NCI-H1694 (cell line): ENCODE measurements at places on chromosomes 11 and 22.

- no peak for DNase-seq
Observed at GRCh38 chr11:32905028-32905667, 12.5 kb downstream of the QSER1 start.

DNA sequence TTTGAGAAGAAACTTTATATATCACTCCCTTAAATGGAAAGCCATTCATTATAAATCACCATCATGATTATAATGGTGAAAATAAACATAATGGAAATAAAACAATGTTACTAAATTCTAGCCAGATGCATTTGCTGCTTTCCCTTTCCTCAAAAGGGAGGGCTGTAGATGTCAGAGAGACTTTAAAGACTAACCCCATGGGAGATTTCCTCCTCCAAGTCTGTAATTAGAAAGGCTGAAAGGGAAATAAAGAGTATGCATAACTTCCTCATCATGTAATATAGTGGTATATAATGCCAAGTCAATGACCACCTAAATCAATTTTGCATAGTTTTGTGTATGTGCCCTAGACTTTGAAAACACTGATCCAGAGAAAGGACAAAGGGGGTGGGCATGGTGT, 6.4 kb downstream of the CD6 start:
- no peak for DNase-seq

DNA sequence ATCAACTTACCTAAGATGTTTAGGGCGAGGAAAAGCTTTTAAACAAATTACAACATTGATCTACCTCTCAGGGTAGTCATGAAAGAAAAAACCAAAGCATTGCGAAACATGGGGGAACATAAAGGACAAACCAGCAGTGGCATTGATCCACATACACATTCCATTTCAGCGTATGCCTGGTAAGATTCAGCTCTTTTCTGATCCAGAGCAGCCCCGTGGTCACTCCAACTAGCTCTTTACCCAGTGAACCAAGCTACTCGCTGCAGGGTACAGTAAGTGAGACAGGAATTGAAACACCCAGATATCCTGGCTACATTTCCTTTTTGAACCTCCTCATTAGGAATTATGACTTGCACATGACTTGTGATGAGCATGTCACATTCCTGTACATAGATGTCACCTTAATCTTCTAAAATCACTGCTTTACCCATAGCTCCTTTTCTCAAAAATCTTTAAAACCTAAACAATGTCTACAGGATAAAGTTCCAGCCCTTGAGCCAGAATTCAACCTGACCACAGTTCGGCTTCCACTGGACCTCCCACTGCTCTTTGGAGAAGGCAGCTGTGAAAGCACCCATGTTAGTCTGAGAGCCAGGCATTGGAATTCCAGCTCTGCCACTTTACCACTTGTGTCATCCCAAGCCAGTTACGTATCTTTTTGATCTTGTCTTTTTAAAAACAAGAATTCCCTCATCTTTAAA, 42.9 kb upstream of the AKIP1 start:
- DNase-seq = no peak

DNA sequence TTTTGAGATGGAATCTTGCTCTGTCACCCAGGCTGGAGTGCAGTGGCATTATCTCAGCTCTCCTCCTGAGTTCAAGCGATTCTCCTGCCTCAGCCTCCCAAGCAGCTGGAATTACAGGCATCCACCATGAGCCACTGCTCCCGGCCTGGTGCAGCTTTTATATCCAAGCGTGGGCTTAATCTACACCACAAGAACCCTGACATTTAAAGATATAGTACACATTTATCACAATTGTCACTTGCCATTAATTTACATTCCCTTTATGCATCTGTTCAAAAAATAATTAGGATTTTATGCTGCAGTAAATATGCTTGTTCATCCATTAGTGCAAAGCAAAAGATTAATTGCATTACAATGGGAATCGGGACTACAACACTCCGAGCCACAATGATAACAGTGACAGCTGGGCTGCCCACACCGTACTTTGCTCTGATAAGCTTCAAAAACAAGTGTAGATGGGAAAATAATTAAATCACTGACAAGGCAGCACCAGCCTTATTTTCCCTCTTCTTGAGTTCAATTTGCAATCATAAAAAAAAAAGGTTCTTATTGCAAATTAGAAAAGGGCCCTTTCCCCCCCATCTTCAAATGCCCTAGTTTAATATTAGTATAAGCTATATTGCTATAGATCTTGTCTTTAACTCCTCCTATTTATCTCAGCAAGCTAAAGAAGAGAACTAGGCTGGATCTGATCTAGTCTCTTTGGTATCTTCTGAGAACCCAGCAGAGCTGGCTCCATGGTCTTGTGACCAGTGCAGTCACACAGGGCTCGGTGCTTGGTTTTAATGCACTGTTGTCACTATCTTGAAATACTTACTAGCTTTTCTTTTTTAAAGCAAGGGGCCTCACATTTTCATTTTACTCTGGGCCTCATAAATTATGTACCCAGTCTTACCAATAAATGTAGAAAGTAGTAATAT, 206.2 kb upstream of the LRRC4C start:
- DNase-seq = no peak

- no peak for DNase-seq
Observed at GRCh38 chr11:60566776-60567175, 51.6 kb downstream of the MS4A13 start.

DNA sequence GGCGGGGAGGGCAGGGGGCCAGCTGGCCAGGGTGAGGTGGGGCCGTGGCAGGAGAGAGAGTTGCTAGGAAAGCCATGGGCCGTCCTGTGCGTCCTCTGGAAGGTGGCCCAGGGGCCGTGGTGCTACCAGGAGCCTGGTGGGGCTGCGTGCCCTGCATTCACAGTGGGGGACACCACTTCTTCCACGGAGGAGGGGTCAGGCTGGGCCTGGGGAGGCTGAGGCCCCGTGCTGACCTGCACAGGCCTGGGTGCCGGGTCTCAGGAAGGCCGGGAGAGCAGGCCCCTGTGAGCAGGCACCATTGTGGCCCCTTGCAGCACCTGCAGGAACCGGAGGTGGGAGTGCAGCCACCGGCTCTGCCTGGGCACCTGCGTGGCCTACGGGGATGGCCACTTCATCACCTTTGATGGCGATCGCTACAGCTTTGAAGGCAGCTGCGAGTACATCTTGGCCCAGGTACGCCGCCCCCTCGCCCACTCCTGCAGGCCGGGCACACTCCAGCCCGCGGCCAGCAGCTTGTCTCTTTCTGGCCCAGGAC, 12.0 kb downstream of the MUC5B start:
- no peak for DNase-seq

DNA sequence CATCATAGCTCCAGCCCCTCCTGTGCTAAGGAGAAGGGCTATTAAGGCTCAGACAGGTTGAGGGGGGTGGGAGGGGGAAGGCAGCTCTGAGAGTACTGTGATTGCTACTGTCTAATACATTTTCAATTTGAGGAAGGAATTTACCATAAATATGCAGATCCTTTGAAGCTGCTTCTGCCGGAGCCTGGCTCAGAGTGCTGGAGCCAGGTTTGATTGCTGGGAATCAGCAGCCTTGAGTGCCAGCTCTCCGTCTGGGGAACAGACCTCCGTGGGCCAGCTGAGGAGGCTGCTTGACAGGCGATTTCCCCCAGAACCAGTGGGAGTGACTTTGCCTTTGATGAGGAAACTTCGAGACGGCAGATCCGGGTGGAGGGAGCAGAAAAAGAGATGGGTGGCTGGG, 141.7 kb upstream of the TBCEL start:
- DNase-seq = no peak

DNA sequence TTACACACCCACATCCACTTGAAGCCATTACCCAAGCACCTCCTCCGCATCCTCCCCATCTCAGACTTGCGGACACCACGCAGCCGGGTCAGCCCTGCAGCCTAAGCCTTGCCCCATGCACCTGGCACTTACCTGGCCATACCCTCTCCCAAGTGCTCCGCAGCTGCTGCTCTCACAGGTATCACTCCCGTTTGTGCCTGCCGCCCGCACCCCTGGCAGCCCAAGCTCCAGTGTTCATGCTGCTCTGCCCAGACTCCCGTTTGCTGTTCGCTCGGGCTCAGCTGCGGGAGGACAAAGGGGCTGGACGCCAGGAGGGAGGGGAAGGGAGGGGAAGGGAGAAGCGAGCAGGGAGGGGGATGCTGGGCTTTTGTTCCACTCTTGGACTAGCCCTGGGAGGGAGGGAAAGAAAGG, at the start of gene KLHL35:
Gene KLHL35 (minus strand): TSS at position 293 of the 411 bp plus-strand sequence. CDS start 2,574 bp downstream, outside the sequence.
- DNase-seq = no peak

DNA sequence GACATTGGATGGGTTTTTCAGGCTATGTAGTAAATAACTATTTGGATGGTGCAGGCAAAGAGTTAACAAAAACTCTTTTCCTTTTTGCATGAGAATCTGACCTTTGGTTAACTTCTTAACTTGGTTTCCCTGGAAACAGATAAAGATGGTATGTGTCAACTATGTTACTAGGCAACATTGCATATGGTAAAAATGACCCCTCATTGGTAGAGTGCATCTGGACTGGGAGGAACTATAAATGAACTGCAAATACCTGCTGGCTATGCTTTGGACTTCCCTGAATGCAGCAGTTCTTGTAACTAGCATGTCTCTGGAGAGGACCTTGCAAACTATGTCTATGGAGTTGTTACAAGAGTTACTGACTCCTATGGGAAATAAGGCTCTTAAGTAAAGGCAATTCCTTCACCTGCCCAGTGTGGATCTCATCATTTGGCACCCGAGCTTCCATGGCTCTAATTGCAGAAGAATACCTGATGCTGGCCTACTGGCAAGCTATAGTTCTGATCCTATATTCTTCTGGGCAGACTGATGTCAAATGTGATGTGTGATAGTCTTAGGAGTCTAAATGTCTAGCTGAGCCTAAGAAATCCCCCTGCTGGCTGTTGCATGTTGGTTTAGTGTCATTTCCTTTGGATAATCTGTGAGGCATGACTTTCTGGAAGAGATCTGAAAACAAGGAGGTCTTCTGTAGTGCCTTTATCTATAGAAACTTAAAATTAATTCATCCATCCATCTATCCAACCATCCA, 126.7 kb upstream of the MTMR2 start:
- no peak for DNase-seq

GRCh38 chr11:65599955-65600246, 4.3 kb upstream of the KCNK7 start:
- DNase-seq = no peak

DNA sequence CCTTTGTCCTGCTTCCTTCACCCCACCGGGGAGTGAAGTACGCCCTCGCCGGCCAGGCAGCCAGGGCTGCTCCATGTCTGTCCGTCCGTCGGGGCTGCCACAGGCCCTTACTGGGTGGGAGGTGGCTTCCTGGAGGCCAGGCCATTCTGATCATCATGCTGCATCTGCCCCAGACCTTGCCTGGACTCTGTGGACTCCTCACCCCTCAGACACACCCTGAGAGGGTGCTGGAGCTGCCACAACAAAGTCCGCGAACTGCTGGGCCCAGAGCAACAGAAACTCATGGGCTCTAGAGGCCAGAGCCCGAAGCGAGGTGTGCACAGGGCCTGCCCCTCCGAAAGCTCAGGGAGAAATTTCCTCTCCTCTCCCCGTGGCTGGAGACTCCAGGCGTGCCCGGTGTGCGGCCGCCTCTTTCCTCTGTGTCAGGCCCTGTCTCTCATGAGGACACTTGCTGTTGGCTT, 124.2 kb downstream of the KCNQ1OT1 start:
- no peak for DNase-seq

- no peak for DNase-seq
Observed at GRCh38 chr11:15227011-15227410, 112.3 kb downstream of the INSC start.

GRCh38 chr22:26763633-26764361, 106.4 kb downstream of the MIAT start:
- no peak for DNase-seq

DNA sequence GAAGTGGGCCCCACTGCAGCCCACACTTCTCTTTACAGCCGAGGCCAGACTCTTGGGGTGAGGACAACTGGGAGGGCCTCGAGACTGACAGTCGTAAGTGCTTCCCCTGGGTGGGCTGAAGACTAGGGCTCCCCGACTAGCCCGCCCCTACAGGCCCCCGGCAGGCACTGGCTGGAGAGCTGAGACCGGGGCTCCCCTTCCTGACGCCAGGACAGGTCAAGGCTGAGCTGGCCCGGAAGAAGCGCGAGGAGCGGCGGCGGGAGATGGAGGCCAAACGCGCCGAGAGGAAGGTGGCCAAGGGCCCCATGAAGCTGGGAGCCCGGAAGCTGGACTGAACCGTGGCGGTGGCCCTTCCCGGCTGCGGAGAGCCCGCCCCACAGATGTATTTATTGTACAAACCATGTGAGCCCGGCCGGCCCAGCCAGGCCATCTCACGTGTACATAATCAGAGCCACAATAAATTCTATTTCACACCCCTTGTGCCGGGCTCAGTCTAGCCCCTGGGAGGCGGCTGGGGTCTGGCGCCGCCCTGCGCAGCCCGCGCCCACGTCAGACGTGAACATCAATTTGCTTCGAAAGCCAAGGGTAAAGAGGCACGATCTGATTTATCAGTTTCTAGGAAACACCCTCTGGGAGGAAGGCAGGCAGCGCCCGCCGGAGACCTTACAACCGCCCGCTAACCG, 13.5 kb downstream of the SCYL1 start:
- DNase-seq = no peak

- no peak for DNase-seq
Observed at GRCh38 chr22:47335958-47336357, 573.5 kb downstream of the TBC1D22A start.

GRCh38 chr11:117478126-117478860, 150.6 kb downstream of the CEP164 start:
- no peak for DNase-seq

DNA sequence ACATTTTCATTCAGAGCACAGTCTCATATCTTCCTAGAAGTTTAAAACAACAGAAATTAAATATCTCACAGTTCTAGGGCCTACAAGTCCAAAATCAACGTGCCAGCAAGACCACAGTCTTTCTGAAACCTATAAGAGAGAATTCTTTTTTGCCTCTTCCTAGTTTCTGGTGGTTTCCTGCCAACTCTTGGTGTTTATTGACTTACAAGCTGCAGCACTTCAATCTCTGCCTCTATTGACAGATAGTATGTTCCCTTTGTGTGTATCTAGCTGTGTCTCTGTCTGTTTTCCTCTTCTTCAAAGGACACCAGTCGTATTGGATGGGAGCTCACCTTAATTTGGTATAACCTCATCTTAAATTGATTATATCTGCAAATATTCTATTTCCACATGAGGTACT, 347.5 kb downstream of the DCDC1 start:
- DNase-seq = no peak
